ENCODE measurements at places on chromosomes 1 and 21.

DNA sequence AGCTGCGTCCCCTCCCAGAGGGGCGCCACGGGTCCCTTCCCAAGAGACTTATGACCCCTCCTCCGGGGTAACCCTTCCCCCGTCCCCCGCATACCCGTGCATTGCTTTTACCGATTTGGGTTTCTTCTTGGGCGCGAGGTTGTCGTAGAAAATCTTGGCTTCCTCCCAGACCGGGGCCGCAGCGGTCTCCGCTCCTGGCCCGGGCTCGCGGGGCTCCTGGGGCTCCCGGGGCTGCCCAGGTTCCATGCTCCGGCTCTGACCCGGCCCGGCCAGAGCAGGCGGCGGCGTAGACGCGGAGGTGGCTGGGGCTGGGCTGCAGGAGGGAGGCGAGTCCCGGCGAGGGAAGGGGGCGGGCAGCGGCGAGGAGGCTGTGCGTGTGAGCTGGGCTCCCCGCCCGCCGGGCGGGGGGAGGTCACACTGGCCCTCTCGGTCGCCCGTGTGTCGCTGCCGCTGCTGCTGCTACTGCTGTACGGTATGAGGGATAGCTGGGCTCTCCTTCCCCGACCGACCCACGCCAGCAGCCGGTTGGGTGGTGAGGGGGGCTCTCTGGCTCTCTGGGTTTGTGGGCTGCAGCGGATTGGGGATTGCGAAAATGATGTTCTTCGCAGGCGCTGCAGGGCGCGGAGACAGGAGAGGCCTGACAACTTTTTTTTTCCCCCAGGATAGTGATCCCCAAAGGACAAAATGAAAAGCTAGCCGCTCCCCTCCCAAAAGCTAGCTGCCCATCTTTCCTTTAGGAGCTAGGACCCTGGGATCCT lies at the start of gene NT5C1A:
Gene NT5C1A, minus strand, starts transcription at position 315 of the 758 bp plus-strand sequence. Its CDS starts 69 bp downstream, at position 246.
- no peak for DNase-seq

- DNase-seq: no peak
These were observed 6.4 kb downstream of the C1orf50 start for GRCh38 chr1:42773420-42773819.

- DNase-seq: no peak
These were observed 183.1 kb upstream of the KAZN start for GRCh38 chr1:14415396-14415795.

GRCh38 chr1:12188657-12189327 lies 22.0 kb downstream of the TNFRSF1B start:
- no peak for DNase-seq

GRCh38 chr1:189834813-189835212 lies 642.9 kb downstream of the BRINP3 start:
- DNase-seq: no peak

DNA sequence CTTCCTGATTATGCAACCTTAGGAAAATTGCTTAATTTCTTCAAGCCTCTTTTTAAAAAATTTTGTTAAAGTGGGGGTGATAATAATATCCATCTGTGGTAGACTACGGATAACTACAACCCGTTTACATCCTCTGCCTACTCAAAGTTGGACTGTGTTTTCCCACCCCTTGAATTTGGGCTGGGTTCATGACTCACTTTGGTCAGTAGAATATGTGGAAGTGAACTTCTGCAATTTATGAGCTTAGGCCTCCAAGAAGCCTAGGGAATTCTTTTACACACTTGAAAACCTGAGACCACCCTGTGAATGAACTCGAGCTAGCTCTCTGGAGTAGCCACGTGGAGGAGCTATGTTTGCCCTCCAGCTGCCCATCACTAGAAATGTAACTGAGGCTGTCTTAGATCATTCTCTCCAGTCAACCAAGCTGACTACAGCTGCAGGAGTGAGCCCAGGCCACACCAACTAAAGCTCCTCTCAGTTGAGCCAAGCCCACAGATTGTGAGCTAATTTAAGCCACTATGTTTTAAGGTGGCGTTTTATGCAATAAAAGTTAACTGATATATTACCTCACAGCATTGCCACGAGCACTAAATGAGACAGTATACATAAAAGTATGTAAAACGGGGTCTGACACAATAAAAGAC lies 29.6 kb upstream of the CACHD1 start:
- no peak for DNase-seq

DNA sequence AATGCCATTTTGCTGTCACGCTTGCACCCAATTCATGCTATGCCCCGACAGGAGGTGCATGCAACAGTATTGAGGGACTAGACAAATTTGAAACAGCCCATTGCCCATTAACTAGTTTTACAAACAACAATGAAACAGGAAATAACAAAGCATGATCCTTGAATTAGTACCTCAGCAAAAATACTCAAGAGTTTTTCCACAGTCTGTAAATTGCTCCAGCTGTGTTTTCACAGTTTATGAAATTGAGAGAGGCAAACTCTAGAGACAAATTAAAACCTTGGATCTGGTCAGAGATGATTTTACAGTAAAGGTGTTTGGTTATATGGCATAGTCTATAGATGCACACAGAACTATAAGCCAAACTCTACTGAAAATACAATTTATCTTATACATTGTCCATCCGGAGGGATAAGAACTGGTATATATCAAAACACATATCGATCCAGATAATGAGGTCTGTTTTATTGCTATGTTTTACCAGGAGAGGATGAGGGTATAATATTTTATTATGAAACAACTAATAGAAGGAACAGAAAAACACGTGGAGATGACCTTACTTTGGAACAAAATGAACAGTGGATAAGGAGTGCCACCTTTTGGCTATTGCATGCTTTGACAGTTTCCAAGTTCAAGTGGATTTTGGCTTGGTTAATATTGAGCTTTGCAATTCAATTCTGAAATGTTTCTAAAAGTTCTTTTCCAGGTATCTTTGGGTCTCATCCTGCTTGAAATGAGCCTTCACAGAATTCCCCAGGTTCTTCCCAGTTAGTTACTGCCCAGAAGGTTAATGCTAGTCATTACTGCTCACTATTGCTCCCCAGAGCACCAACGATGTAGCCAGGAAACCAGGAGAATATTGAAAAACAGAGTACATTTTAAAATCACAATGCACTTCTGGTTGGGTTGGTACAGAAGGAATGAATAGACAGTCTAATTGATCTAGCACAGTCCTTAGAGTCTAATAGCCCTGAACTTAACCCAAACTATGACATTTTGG lies 45.7 kb downstream of the ZC3H11B start:
- DNase-seq: peak; percentile 77

DNA sequence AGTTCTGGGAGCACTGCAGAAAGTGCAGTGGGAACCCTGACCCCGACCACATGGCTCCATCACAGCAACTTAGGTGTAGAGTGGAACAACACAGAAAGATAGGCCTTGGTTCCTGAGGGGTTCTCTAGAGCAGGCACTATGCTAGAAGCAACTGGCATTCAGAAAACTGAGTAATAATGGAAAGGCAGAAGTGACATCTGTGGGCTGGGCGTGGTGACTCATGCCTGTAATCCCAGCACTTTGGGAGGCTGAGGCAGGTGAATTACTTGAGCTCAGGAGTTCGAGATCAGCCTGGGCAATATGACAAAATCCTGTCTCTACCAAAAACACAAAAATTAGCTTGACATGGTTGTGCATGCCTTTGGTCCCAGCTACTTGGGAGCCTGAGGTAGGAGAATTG lies 5.3 kb downstream of the MRPS15 start:
- DNase-seq: no peak

DNA sequence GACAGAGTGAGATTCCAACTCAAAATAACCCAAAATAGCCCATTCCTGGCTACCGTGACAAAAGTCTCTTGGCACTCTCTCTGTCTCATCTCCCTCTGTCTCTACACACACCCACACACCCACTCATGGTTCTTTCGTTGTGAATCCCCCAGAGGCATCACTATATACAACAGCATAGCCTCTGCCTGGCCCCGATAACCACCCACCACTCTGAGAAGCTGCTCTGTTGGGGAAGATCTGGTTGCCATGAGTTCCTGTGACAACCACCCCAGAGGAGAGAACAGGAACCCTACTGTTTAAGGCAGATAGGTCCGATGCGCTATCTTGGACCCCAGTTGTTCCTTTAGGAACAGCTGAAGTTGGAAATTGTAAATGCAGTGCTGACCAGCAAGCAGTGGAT lies 70.4 kb upstream of the LYST start:
- DNase-seq: no peak

GRCh38 chr1:51324251-51325010 lies 5.9 kb downstream of the TTC39A start:
- DNase-seq: no peak

GRCh38 chr21:27596196-27596595 lies 629.3 kb upstream of the ADAMTS5 start:
- peak; percentile 6 for DNase-seq

DNA sequence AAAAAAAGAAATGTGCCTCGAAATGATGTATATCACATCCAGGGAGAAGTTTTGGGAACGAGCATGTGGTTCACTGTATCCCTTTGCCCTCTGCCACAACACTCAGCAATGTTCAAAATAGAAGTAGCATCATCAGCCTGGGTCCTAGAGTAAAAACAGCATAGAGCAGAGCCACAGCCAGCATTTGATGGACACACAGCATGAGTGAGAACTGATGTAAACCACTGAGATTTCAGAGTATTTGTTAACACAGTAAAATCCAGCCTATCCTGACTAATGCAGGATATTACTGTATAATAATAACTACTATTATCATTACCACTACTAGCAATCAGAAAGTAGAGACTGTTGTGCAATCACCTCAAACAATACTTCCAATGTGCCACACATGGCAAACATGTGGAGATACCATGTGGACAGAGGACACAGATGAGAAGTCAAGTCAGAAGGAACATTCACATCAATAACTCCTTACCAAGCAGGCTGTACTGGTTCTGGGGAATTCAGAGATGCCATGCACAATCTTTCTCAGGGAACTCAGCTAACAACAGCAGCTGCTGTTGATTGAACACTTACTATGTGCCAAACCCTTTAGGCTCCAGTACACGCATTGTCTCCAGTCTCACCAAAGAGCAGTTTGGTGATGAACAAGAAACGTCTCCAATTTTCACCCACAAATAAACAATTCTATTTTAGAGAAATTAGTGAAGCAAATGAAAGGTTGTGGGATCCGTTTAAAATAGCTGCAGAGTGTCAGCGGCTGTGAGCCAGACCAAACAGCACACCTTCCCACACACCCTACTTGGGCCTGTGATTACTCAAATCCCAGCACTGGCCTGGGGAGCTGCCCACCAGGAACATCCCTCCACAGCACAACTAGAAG lies 16.6 kb upstream of the GFI1 start:
- DNase-seq: no peak

DNA sequence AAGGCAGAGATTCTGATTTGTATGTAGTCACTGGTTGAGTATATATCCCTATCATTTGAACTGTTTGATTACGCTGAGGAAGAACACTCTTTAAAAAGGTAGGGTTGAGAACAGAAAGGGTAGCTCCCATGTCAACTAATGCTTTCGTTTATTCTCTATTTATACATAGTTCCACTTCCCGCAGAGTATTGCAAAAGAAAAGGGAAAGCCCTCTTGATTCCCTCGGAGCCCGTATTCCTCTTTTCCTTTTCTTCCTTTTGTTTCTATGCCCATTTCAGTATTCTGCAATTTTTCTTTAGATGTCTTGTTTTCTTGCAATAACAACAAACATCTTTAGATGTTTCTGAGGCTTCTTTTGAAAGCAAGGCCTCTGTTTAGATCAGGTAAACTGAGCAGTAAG lies 78.2 kb downstream of the DNTTIP2 start:
- DNase-seq: no peak

GRCh38 chr1:12121212-12122003 lies 45.4 kb upstream of the TNFRSF1B start:
- DNase-seq: peak; percentile 62

DNA sequence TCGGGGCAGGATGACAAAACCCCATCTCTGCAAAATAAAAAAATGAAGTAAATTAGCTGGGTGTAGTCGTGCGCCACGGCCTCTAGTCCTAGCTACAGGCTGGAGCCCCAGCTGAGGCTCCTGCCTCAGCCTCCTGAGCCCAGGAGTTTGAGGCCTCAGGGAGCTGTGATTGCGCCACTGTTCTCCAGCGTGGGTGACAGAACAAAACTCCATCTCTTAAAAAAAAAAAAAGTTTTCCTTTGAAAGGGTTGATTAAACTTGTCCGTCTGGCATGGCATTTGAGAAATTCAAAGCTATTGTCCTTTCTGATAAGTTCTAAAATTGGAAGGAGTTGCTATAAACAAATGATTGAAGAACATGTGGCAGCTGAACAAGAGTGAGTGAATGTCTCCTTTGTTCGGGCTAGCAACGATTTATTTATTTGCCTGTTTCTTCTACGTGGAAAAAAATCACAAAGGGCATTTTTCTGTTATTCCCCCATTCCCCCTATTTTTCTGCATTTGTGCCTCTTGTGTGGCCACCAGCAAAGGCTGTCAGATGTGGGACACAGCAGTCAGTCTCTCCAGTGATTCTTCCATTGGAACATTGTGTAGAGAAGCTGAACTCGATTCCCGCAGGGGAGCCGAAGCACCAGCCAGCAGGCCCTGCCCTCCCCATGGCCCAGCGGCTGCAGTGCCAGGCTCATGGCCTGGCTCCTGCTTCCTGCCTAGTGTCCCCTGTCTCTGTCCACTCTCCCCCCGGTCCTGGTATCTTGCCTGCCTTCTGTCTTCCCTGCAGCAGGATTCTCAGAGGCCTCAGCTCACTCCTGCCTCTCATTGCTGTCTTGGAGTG lies 21.5 kb upstream of the PWP2 start:
- DNase-seq: peak; percentile 17

DNA sequence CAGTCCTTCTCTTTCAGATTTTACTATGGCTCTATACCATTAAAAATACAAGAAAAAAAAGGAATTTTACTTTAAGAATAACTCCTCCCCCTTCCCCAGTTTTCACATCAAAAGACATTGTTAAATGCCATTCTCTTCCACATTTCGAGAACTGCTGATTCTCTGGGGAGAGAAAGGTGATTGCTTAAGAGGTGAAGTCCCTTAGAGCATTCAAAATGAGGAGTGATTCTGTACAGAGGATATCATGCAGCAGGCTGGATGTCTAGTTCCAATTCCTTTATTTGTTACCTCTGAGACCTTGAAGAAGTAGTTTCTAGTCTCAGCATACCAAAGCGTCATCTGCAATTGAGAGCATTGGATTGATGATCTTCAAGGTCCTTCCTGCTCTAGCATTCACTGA lies 46.9 kb downstream of the FMO3 start:
- DNase-seq: peak; percentile 57

- no peak for DNase-seq
These were observed 18.2 kb upstream of the PDC start for GRCh38 chr1:186479162-186479561.

GRCh38 chr1:180080439-180080838 lies 74.2 kb upstream of the QSOX1 start:
- DNase-seq: no peak

GRCh38 chr1:14924455-14925331 lies 228.9 kb upstream of the TMEM51 start:
- DNase-seq: no peak

- DNase-seq: no peak
These were observed 45.2 kb downstream of the SLC37A1 start for GRCh38 chr21:42558846-42559245.

DNA sequence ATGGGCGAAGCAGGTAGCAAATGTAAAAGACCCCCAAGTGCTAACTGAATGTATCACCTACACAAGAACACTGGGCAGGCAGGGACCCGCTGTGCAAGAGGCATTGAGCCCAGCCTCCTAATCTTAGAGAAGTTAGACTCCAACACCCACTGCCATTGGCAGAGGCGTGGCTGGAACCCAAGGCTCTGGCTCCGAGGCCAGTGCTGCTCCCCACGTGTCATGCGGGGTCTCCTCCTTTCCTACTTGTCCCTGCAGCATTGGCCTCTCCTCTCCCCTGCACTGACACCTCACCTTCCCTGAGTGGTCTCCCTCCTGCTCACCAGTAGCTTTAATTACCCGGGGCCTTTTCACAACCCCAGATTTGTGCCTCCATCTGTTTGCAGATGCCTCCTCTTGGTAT lies 107.0 kb downstream of the GALNT2 start:
- no peak for DNase-seq

Measured in cardiac fibroblast (primary cell).